ENCODE measurements at places on chromosomes 11 and 22.
A peak's percentile ranks its signal among the peaks of the same experiment; 100 is the strongest.

GRCh38 chr11:7421136-7421535 is 64.2 kb upstream of the OLFML1 start:
- peak; percentile 27 for DNase-seq
- no peak overlapping the region for H3K27ac ChIP-seq
- peaks cover 2% of the 10 kb centered on the region for H3K27me3 ChIP-seq
- H3K4me1 ChIP-seq, result peaks cover 38% of the 10 kb centered on the region
- H3K36me3 ChIP-seq, result no peaks in the 10 kb centered on the region

- DNase-seq, result peak; percentile 88
- no peaks in the 10 kb centered on the region for H3K36me3 ChIP-seq
- H3K4me1 ChIP-seq, result peaks cover 54% of the 10 kb centered on the region
- peak overlapping the region; percentile 54 for H3K27ac ChIP-seq
- H3K27me3 ChIP-seq, result no peaks in the 10 kb centered on the region
Measured at GRCh38 chr11:10405865-10406592, 49.0 kb upstream of the AMPD3 start.

GRCh38 chr11:72546866-72547265 is 112.5 kb upstream of the CLPB start:
- DNase-seq, result no peak
- H3K27me3 ChIP-seq, result peaks cover 25% of the 10 kb centered on the region
- H3K4me1 ChIP-seq, result peaks cover 15% of the 10 kb centered on the region
- no peak overlapping the region for H3K4me3 ChIP-seq

DNA sequence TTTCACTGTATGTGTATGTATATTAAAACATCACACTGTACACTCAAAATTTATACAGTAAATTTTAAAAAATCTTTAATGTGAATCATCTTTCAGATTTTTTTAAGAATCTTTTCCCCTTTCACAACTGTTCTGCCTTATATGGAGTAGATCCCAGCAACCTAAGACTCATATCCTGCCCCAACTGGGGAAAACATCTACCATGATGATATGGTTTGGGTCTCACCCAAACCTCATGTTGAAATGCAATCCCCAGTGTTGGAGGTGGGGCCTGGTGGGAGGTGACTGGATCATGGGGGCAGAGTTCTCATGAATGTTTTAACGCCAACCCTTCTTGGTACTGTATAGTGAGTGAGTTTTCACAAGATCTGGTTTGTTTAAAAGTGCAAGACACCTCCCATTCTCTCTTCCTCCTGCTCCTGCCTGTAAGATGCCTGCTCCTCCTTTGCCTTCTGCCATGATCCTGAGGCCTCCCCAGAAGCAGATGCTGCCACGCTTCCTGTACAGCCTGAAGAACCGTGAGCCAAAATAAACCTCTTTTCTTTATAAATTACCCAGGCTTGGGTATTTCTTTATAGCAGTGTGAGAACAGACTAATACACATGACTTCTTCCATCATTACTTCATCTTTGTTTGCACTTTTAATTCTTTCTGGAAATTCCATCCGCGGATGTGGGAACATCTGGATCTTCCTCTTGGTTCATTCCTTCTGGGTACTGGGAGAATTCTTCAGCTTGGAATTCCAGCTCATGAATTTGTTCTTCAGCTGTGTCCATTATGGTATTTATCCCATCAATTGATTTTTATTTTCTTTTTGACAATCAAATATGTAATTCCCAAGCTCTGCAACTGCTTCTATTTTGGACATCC is 36.9 kb downstream of the LINC01488 start:
- peaks cover 2% of the 10 kb centered on the region for H3K27me3 ChIP-seq
- peak overlapping the region; percentile 36 for H3K4me3 ChIP-seq
- DNase-seq, result peak; percentile 75
- peaks cover 33% of the 10 kb centered on the region for H3K36me3 ChIP-seq
- H3K4me1 ChIP-seq, result peaks cover 58% of the 10 kb centered on the region

DNA sequence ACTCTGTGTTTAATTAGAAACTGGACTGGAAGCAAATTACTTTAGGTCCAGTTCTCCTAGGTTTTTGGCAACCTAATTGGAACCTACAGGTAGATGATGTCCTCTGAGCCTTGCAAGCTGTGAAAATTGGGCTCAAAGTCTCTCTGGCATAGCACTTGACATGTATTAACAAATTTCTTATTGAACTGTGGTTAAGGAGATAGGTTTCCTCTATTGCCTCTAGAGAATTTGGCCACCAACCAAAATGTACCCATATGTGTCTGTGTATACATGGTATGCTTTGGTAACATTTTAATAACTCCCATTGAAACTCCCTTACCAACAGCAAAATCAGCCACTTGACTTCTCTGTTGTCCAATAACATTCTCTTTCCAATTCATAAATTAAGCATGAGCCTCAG is at the start of gene OR4D10:
Gene OR4D10, plus strand, starts transcription at position 301 of the 400 bp plus-strand sequence. CDS start 4,115 bp downstream, outside the sequence.
- peaks cover 4% of the 10 kb centered on the region for H3K27me3 ChIP-seq
- DNase-seq, result no peak
- H3K4me1 ChIP-seq, result no peaks in the 10 kb centered on the region
- no peak within 1 kb of the TSS for H3K4me3 ChIP-seq
- no peaks in the 10 kb centered on the region for H3K36me3 ChIP-seq

- H3K4me1 ChIP-seq, result no peaks in the 10 kb centered on the region
- no peak for DNase-seq
- no peak overlapping the region for H3K27ac ChIP-seq
- H3K36me3 ChIP-seq, result peaks cover under 1% of the 10 kb centered on the region
Measured at GRCh38 chr11:116179401-116179800, 593.4 kb downstream of the BUD13 start.

DNA sequence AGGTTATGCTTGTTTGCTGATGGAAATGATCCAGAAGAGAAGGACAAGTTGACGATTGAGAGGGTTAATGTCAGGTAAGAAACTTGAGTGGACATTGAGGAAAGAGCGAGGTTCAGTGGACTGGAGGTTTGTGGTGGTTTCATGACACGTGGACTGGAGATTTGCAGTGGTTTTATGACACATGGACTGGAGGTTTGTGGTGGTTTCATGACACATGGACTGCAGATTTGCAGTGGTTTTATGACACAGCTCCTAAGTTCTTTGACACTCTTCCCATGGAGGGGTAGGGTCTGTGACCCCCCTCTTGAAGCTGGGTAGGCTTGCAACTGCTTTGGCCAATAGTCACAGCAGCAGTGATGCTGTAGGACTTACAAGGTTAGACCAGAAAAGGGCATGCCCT is 5.4 kb upstream of the MAPK8IP2 start:
- peaks cover 4% of the 10 kb centered on the region for H3K36me3 ChIP-seq
- no peaks in the 10 kb centered on the region for H3K4me1 ChIP-seq
- no peak for DNase-seq

GRCh38 chr11:46105134-46105628 is 16.1 kb downstream of the PHF21A start:
- peaks cover 53% of the 10 kb centered on the region for H3K4me1 ChIP-seq
- H3K36me3 ChIP-seq, result no peaks in the 10 kb centered on the region
- peak overlapping the region; percentile 70 for H3K27ac ChIP-seq
- H3K4me3 ChIP-seq, result peak overlapping the region; percentile 49
- DNase-seq, result no peak

GRCh38 chr22:43571181-43571580 is 159.4 kb downstream of the MPPED1 start:
- no peaks in the 10 kb centered on the region for H3K4me1 ChIP-seq
- DNase-seq, result no peak
- H3K36me3 ChIP-seq, result peaks cover 5% of the 10 kb centered on the region
- no peak overlapping the region for H3K4me3 ChIP-seq
- H3K27me3 ChIP-seq, result peaks cover 6% of the 10 kb centered on the region

GRCh38 chr11:106621484-106621883 is 396.8 kb downstream of the GUCY1A2 start:
- H3K27ac ChIP-seq, result no peak overlapping the region
- DNase-seq, result no peak
- H3K4me1 ChIP-seq, result peaks cover 5% of the 10 kb centered on the region

All from HFFc6 (cell line).